Panc1 (cell line): ENCODE measurements at places on chromosomes 2 and 18.
A peak's percentile ranks its signal among the peaks of the same experiment; 100 is the strongest.

- H3K27ac ChIP-seq: no peak overlapping the region
- H3K27me3 ChIP-seq: no peaks in the 10 kb centered on the region
- no peaks in the 10 kb centered on the region for H3K4me1 ChIP-seq
- peak; percentile 64 for DNase-seq
- no peaks in the 10 kb centered on the region for H3K36me3 ChIP-seq
These were observed 14.5 kb upstream of the DDX1 start for GRCh38 chr2:15577071-15577735.

- no peaks in the 10 kb centered on the region for H3K4me1 ChIP-seq
- DNase-seq: no peak
- H3K27ac ChIP-seq: no peak overlapping the region
- H3K4me3 ChIP-seq: no peak overlapping the region
- no peaks in the 10 kb centered on the region for H3K27me3 ChIP-seq
These were observed 124.9 kb downstream of the XIRP2 start for GRCh38 chr2:167013227-167013626.

DNA sequence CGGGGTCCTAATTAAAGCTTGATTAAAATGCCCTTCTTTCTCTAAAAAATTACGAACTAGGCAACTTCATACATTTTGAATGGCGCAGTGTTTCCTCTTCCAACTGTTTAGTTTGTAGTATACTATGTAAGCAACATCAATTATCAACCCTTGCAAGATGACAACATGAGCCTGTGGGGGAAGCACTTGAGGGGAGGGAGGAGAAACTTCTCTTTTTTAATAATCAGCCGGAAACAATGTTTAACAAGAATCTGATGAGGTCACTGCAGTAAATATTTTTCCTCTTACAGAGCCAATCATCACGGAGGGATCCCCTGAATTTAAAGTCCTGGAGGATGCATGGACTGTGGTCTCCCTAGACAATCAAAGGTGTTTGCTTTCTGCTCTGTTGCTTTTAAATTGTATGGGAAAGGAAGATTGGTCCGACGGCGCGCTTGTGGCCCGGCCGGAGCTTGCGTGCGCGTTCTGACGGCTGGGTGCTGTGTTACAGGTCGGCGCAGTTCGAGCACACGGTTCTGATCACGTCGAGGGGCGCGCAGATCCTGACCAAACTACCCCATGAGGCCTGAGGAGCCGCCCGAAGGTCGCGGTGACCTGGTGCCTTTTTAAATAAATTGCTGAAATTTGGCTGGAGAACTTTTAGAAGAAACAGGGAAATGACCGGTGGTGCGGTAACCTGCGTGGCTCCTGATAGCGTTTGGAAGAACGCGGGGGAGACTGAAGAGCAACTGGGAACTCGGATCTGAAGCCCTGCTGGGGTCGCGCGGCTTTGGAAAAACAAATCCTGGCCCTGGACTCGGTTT lies 5.3 kb upstream of the DLX1 start:
- H3K4me3 ChIP-seq: no peak overlapping the region
- H3K4me1 ChIP-seq: peaks cover 3% of the 10 kb centered on the region
- H3K27me3 ChIP-seq: no peaks in the 10 kb centered on the region
- DNase-seq: no peak

DNA sequence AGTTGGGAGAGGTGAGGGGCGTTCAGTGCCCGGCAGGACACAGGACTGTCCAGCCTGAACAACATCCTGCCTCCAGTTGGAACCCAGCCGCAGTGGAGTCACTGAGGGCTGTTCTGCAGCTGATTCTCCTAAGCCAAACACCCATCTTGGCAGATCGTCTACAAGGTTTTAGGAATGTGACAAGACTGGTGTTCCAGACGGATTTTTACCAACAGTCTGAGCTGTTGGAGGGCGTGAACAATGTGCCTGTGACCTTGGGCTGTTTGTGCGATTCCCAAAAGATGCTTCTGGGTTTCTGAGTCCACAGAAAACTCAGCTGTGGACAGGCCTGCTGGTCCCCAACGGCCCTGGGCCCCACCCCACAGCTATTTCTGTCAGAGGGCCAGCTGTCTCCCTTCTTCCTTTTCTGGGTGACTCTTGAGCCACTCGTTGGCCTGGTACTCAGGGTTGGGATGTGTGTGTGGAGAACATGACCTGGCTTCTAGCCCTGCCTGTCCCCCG lies 5.7 kb downstream of the LRRFIP1 start:
- H3K36me3 ChIP-seq: no peaks in the 10 kb centered on the region
- H3K27me3 ChIP-seq: no peaks in the 10 kb centered on the region
- no peak for DNase-seq
- H3K4me1 ChIP-seq: peaks cover 12% of the 10 kb centered on the region
- H3K27ac ChIP-seq: no peak overlapping the region

- no peaks in the 10 kb centered on the region for H3K4me1 ChIP-seq
- peaks cover 10% of the 10 kb centered on the region for H3K27me3 ChIP-seq
- H3K36me3 ChIP-seq: no peaks in the 10 kb centered on the region
- no peak overlapping the region for H3K4me3 ChIP-seq
- no peak for DNase-seq
These were observed 229.0 kb downstream of the MGAT5 start for GRCh38 chr2:134482766-134483340.

GRCh38 chr18:25056429-25056828 lies 295.5 kb downstream of the ZNF521 start:
- no peaks in the 10 kb centered on the region for H3K4me1 ChIP-seq
- H3K4me3 ChIP-seq: no peak overlapping the region
- no peaks in the 10 kb centered on the region for H3K27me3 ChIP-seq
- no peak overlapping the region for H3K27ac ChIP-seq
- no peak for DNase-seq

DNA sequence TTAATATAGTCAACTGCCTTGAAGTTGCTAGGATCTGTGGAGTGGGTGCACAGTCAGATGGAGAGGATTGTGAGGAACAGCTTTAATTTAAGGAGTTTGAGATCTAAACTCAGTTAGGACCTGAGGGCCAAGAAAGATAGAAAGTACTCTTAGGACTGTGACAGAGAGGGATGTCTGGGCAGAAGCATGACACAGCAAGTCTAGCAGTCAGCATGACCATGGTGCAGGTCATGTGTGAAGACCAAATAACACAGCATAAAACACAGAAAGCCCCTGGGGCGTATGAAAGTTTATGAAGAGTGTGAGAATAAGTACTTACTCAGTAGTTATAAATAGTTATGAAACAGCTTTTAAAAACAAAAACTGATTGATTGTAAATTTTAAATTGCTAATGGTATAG lies 107.2 kb downstream of the GALNT1 start:
- no peak overlapping the region for H3K27ac ChIP-seq
- H3K4me1 ChIP-seq: no peaks in the 10 kb centered on the region
- no peak for DNase-seq
- no peak overlapping the region for H3K4me3 ChIP-seq

DNA sequence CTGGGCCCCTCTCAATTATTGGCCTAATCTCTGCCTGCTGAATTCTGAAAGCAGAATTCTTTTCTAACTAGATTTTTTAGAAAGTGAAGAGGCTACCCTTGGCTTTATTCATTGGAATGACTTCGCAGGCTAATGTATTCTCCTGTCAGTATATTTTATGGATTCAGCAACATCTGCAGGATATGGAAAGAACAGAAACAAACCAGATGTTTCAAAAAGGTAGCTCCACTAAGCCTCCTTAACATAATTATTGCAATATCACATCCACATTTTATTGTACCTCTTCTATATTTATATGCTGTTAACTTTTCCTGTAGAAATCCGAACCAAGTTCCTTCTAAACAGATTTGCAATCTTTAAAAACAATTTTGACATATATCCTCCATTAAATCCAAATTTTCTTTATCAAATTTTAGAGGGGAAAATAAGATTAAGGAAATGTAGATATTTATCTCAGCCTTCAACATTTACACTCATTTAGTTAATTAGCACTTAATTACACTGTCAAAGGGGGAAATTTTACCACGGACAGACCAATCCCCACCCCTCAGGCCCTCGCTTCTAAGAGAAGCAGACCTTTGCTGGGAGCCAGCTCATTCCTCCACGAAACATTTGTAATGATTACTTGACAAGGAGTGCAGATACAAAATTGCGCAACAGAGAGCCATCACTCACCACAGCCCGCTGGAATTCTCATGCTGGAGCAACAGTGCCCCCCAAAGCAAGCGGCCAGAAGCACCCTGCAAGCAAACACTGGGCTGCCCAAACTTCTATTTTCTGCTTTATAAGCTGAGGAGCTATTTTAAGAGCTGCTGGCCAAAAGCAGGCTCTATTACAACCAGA lies 253.4 kb downstream of the ETAA1 start:
- no peaks in the 10 kb centered on the region for H3K36me3 ChIP-seq
- no peak overlapping the region for H3K4me3 ChIP-seq
- H3K4me1 ChIP-seq: no peaks in the 10 kb centered on the region
- H3K27me3 ChIP-seq: no peaks in the 10 kb centered on the region

- H3K36me3 ChIP-seq: peaks cover 7% of the 10 kb centered on the region
- no peaks in the 10 kb centered on the region for H3K27me3 ChIP-seq
- H3K4me3 ChIP-seq: peak overlapping the region; percentile 72
These were observed 636 bp downstream of the ARL4C start for GRCh38 chr2:234496055-234496834.

GRCh38 chr18:60563082-60563481 lies 190.5 kb upstream of the MC4R start:
- H3K36me3 ChIP-seq: no peaks in the 10 kb centered on the region; the same call in 1 of the 2 replicates
- H3K27ac ChIP-seq: no peak overlapping the region
- no peak for DNase-seq
- no peak overlapping the region for H3K4me3 ChIP-seq
